ENCODE measurements at places on chromosomes 16 and 17. TPM values are rescaled to one million over a fixed set of nuclear protein-coding genes. Genes with fewer than 3 reads are reported as not detected.

Gene ABCA10
- 0.31 TPM for total RNA-seq

Gene IGF2BP1
- total RNA-seq = 79.0 TPM

Gene KRTAP9-8
- total RNA-seq = not detected

Gene CES4A
- 1.6 TPM for total RNA-seq

Gene MYH2
- total RNA-seq = not detected

Gene CASKIN1
- total RNA-seq = 3.9 TPM

Gene NOG
- 1.1 TPM for total RNA-seq

Gene CEP131
- total RNA-seq = 9.6 TPM

Gene IRX6
- total RNA-seq = not detected

Gene CAMTA2
- total RNA-seq = 30.5 TPM

Gene SNX20
- total RNA-seq = not detected

Gene AP2B1
- total RNA-seq = 127 TPM

Gene TMEM238L
- not detected for total RNA-seq

Gene CES5A
- total RNA-seq = not detected

Gene KLHL10
- not detected for total RNA-seq

Gene ZFHX3
- total RNA-seq = 7.6 TPM

Gene CD7
- 0.20 TPM for total RNA-seq

Gene PDK2
- 17.6 TPM for total RNA-seq

Gene IGSF6
- not detected for total RNA-seq

Gene MYH8
- not detected for total RNA-seq

Gene FBXL20
- 8.9 TPM for total RNA-seq

Gene TUBG2
- 26.1 TPM for total RNA-seq

Gene LITAF
- total RNA-seq = 199 TPM

Gene SDR42E2
- total RNA-seq = not detected

Gene DHX58
- 0.12 TPM for total RNA-seq

Gene FOXK2
- total RNA-seq = 52.9 TPM

Gene OMG
- total RNA-seq = not detected

Gene TRIM16
- total RNA-seq = 258 TPM

Gene NPIPB8
- total RNA-seq = not detected

Gene CACNA1G
- 4.6 TPM for total RNA-seq

Gene PRAC1
- not detected for total RNA-seq

Data from A549 treated with CpdA at 1 μM for 4 hours (cell line).